ENCODE measurements at places on chromosomes 2 and 18.

DNA sequence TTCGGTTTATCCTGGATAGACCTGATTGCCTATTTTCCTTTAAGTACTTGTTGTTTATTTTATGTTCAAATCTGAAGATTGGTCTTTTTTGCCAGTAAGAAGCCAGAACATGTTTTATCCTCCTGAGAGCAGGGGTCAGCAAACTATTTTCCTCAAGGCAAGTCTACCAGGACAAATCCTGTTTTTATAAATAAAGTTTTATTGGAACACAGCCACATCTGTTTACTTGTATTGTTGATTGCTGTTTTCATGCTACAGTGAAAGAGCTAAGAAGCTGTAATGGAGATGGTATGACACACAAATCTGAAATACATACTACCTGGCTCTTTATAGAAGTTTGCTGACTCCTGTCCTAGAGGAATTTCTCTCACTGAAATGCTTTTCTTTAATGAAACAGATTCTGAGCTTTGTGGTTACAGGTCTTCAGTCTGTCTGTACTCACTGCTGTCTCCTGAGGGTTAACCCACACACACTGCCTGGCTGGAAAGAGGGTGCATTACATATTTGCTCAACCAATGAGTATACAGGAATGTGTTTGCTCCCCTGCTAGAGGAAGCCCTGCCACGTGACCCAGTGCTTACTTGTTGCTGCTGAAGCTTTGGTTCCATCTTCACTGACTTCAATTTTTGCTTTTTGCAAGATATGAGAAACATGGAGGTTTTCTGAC lies 22.6 kb downstream of the MRPL44 start:
- DNase-seq = no peak

DNA sequence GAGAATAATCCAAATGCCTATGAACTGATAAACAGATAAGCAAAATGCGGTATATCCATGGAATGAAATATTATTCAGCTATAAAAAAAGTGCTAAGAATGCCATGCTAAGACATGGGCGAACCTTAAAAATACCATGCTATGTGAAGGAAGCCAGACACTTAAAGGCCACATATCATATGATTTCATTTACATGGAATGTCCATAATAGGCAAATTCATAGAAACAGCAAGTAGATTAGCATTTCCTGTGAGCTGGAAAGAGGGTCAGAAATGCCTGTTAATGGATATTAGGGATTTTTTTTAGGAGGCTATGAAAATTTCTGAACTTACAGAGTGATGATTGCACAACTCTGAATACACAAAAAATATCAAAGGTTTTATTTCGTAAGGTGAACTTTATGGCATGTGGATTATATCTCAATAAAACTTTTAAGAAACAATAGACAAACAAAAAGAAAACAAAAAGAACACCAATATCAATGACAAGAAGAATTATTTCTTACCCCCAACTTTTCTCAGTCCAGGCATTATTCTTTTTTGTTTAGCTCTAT lies 1207.7 kb downstream of the SUCLG1 start:
- DNase-seq = no peak

- peak; percentile 87 for DNase-seq
Observed at GRCh38 chr2:8677646-8678592, 3.9 kb upstream of the ID2 start.

DNA sequence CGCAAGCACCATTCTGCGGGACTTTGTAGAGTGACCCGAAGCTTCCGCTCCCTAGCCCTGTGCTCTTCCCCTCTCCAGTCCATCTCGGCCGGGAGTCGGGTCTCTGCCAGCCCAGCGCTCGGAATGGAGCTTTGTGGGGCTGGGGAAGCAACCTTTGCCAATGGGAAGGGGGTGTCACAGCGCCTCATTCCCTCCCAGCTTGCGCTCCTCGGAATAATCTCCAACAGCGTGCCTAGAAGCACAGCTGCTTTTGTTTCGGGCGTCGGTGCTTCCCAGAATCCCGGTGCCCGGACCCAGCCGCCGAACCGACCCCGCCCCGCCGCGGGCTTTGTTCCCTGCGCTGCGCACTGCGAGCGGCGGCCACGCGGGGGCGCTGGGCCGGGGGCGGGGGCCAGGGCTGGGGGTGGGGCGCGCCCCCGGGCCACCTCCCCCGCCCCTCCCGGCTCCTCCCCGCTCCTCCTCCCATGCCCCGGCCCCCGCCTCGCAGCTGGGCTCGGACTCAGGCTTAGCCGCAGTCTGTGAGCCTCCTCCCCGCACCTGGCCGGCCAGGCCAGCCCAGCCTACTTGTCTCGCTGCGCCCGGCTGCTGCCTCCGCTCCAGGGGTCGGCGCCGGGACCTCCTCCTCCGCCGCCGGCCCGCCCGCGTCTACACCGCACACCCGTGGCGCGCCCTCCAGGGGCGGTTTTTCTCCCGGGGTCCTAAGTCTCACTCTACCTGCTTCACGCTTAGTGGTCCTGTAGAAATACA lies 77.7 kb upstream of the SMAD2 start:
- DNase-seq = peak; percentile 50

DNA sequence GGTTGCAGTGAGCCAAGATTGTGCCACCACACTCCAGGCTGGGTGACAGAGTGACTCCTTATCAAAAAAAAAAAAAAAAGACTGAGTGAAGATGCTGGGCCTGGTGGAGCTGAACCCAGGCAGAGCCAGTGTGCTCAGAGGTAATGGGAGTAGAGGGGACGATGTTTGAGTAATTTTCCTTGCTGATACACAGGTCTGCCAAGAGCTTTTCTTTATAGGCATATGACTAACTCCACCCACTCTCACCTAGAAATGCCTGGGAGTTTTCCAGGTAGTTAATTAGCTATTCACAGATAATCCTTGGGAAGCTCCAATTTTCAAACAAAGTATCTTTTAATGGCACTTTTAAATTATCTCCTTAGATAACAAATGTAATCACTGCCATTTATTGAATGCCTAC lies 33.4 kb upstream of the ACSL3 start:
- no peak for DNase-seq

DNA sequence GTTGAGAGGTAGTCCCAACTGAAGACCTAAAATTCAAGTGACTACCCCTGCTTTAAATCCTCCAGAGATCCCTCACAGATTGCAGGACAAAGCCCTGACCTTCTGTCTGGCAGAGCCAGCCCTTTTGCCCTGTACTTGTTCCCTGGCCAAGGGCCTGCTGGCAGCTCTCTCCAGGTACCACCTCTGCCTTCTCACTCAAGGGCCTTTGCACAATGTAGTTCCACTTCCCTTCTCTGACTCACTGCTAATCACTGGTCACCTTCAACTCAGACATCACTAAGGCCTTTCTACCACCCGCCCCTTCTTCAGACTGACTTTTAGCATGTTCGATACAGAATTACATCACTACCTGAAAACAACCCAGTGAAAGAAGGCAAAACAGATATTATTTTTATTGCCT lies 411.0 kb downstream of the TMEM182 start:
- no peak for DNase-seq

All from NT2/D1 (cell line).